H1 (cell line): ENCODE measurements at places on chromosomes 16 and 17.

DNA sequence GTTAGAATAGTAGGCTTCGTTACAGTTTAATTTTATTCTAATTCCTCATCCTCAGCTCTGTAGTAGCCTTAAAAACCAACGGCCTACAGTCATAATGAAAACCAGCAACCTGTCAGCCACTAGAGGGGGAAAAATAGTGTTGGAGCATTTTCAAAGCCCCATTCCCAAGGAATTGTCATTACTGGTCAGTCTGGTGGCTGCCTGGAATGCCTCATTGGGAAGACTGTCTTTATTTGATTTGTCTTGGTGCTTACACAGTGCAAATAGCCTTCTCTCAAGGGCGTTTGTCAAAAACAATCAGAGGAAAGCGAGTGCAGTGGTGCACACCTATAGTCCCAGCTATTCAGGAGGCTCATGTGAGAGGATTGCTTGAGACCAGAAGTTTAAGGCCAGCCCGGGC, 4.7 kb downstream of the LPCAT2 start:
- DNase-seq = no peak

GRCh38 chr16:82451449-82451848, 175.3 kb upstream of the CDH13 start:
- DNase-seq = no peak

GRCh38 chr16:80319181-80319580, 221.6 kb upstream of the DYNLRB2 start:
- no peak for DNase-seq

GRCh38 chr16:11170696-11171447, 85.1 kb downstream of the SOCS1 start:
- DNase-seq = no peak

DNA sequence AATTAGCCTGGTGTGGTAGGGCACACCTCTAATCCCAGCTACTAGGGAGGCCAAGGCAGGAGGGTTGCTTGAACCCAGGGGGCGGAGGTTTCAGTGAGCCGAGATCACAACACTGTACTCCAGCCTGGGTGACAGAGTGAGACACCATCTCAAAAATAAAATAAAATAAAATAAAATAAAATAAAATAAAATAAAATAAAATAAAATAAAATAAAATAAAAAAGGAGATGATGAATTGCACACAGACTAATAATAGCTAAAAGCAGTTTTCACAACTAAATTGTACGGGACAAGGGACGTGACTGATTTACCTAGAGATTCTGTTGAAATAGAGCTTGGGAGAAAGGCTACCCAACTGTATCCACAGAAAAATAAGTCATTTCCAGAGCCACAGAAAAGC, 1471.3 kb downstream of the CDH11 start:
- no peak for DNase-seq

DNA sequence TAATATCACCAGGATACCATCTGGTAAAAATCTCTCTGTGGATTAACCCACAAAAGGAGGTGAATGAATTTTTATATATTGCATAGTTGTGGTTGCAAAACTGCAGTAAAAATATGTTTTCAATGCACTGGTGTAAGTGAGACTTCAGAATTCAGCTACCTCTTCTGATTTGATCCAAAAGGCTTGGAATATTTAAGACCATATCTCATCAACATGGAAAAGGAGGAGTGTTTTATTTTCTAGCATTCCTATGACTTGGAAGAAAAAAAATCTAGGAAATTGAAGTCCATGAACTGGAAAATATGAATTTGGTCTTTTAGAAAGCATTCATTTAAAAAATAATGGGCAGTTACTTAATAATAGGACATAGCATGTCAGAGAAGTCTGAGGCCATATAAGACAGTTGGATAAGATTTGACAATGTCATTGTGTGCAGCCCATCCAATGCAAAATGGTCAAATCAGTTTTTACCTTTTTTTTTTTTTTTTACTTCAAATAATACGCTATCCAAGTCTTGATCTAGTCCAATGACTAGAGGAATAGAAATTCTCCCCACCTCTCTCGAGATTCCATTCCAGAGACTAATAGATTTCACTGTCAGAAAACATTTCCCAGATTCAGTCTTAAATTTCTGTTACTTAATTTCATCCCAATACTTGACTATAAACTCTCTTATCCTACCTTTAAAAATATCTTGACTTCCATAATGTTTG, 364.9 kb upstream of the PMFBP1 start:
- no peak for DNase-seq

GRCh38 chr16:81493755-81494433, 49.3 kb downstream of the CMIP start:
- no peak for DNase-seq

DNA sequence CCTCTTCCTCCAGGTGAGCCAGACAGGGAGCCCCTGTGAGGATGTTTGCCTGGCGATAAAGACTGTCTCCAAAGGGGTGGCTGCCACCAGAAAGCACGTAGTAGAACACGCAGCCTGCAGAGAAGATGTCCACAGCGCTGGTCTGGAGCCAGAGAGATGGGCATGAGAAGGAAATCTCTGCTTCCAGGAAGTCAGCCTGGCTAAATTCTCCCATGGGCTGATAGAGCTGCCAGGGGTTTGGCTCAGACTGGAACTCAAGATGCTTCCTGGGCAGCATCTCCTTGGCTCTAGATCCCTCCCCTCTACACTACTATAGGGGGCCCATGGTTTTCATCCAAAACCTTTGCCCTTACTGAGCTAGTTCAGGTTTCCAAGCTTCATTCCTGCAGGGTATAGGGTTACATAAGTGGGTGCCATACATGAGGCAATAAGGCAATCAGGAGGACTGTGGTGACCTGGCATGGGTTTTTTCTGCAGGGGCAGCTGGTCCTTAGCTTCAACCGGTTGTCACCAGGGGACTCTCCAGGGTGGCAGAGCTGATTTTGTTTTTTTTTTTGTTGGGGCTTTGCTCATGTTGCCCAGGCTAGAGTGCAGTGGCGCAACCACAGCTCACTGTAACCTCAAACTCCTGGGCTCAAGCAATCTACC, 13.6 kb downstream of the PLK1 start:
- DNase-seq = no peak

DNA sequence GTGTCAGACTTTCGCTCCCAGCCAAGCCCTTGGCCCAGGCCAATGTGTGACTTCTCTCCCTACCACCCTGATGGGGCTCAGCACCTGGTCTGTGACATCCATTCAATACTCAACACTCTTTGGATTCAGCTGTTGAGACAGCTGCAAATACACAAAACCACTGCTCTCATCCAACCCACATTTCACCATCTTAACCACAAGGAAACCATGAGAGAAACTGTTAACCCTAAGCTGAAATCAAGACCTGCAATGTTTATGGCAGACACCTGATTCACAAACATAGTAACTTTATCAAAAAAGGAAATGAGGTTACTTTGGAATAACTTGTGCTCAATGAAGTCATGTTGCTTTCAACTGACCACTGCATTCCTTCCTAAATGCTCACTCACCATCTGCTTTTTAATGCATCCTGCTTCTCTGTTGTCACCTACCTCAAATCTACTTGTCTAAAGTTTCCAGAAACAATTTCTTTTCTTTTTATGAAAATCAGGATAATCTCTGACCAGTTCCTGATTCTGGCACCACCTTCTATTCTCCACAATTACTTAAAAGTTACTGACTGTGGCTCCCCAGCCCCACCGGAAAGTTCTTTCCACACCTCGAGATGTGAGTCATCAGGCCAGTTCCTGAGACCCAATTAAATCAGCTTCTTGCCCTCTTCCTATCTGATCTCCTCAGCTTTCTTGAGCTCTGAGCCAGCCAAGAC, 88.2 kb downstream of the NOG start:
- DNase-seq = no peak
